ENCODE measurements at places on chromosomes 1 and 21. TPM values are rescaled to one million over a fixed set of nuclear protein-coding genes. Genes with fewer than 3 reads are reported as not detected.

GRCh38 chr1:228446852-228447251 is 30.2 kb upstream of the TRIM17 start:
- no peak for DNase-seq

DNA sequence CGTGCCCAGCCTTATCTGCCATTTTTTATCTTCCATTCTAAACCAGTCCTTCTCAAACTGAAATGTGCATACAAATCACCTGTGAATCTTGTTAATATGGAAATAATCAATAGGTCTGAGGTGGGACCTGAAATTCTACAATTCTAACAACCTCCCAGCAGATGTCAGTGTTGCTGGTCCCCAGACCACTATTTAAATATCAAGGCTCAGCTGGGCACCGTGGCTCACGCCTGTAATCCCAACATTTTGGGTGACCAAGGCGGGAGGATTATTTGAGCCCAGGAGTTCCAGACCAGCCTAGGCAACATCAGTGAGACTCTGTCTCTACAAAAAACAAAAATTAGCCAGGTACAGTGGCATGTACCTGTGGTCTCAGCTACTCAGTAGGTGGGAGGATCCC is 4.1 kb downstream of the UQCRHL start:
- no peak for DNase-seq

GRCh38 chr1:201606623-201607022 is 67.7 kb downstream of the NAV1 start:
- DNase-seq, result no peak

Gene ADGRL4
- 2.2 TPM for polyA plus RNA-seq

Gene CAMTA1
- polyA plus RNA-seq, result 47.9 TPM

Gene LCE3D
- polyA plus RNA-seq, result not detected
